ENCODE measurements at places on chromosomes 6 and 20. TPM values are rescaled to one million over a fixed set of nuclear protein-coding genes. Genes with fewer than 3 reads are reported as not detected.
A peak's percentile ranks its signal among the peaks of the same experiment; 100 is the strongest.

GRCh38 chr20:9597547-9597946 lies 83.2 kb downstream of the LAMP5 start:
- no peak for DNase-seq

GRCh38 chr20:54343634-54344033 lies 131.8 kb upstream of the DOK5 start:
- no peak for DNase-seq

DNA sequence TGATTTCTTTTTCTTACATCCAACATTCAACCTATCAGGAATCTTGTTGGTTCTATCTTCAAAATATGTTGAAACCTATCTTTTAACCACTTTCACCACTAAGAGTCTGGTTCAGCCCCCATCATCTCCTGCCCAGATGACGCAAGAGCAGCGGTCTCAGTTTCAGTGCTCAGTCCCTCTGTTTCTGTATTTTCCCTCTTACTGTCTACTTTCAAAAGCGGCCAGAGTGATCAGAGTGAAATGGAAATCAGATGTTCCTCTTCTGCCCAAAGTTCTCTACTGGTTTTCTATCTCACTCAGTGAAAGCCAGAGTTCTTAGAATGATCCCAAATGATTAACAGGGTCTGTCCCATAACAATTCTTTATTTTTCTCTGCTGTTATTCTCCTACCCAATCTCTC lies 147.9 kb upstream of the PDE7B start:
- no peak for DNase-seq

DNA sequence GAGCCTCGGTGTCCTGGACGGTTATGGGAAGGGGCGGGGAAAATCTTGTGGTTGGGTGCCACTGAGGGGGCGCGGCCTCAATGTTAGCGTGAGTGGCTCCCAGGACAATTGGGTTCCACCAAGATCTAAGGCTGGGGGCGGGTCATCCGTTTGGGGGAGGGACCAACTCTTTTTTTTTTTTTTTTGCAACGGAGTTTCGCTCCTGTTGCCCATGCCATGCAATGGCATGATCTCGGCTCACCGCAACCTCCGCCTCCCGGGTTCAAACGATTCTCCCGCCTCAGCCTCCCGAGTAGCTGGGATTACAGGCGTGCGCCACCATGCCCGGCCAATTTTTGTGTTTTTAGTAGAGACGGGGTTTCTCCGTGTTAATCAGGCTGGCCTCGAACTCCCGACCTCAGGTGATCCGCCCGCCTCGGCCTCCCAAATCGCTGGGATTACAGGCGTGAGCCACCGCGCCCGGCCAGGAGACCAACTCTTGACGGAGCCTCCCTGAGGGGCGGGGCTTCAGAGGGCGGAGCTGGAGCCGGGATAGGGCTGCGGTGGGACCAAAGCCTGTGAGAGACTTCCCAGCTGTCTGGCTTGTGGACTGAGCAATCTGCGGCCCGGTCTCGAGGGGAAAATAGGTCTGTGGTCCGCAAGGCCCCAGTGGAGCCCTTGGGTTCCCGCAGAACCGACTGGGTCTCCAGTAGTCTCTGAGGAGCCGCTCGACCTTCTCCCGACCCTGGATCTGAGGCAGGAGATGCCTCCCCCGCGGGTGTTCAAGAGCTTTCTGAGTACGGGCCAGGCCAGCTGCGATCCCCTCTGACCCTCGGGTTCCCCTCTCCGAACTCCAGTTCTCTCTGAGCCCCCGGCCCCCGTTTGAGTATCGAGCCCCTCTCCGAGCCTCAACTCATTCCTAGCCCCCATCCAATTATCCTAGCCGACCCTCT lies 1.1 kb downstream of the SPAG4 start:
- peak; percentile 93 for DNase-seq

GSTA1 gene
- not detected for total RNA-seq

TFAP2A gene
- 37.0 TPM for total RNA-seq

Data from PC-9 (cell line).